CD4-positive, alpha-beta T cell treated with Interleukin-10 for 1 hour (primary cell): ENCODE measurements at places on chromosomes 6 and 20.

DNA sequence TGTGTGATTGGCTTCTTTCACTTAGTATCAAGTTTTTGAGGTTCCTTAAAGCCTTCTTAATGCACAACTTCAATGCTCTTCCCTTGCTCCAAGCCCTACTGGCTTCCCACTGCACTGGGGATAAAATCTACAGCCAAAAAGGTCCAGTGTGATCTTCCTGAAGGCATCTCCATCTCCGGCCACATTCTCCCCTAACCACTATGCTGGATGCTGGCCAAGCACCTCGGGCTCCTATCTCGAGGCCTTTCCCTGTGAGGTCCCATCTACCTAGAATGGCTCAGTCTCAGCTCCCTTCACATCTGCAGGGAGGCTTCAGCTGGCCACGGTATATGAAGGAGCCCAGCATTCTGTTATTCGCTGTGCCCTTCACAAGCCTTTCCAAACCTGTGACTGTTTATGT, 48.1 kb downstream of the CNKSR3 start:
- DNase-seq = no peak

DNA sequence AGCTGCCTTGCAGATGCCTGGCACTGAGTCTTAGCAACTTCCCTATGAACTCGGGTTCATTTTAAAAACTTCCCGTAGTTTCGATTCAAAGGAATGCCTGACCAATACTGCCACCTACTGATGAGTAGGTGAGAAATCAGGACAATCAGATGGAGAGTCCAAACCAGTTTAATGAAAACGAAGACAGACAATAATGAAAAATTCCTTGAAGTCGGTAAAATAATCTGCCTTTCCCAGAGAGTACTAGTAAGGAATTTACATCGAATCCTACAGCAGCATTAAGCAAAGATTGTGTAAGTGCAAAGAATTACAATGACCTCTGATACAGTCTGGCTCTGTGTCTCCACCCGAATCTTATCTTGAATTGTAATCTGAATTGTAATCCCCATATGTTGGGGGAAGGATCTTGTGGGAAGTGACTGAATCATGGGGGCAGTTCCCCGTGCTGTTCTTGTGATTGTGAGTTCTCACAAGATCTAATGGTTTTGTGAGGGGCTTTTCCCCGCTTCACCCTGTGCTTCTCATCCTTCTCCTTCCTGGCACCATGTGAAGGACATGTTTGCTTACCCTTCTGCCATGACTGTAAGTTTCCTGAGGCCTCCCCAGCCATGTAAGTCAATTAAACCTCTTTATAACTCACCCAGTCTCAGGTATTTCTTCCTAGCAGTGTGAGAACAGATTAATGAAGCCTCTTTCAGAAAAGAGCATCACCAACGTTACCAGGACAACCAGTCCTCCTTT, 134.4 kb downstream of the ARHGAP18 start:
- DNase-seq = peak; percentile 47

DNA sequence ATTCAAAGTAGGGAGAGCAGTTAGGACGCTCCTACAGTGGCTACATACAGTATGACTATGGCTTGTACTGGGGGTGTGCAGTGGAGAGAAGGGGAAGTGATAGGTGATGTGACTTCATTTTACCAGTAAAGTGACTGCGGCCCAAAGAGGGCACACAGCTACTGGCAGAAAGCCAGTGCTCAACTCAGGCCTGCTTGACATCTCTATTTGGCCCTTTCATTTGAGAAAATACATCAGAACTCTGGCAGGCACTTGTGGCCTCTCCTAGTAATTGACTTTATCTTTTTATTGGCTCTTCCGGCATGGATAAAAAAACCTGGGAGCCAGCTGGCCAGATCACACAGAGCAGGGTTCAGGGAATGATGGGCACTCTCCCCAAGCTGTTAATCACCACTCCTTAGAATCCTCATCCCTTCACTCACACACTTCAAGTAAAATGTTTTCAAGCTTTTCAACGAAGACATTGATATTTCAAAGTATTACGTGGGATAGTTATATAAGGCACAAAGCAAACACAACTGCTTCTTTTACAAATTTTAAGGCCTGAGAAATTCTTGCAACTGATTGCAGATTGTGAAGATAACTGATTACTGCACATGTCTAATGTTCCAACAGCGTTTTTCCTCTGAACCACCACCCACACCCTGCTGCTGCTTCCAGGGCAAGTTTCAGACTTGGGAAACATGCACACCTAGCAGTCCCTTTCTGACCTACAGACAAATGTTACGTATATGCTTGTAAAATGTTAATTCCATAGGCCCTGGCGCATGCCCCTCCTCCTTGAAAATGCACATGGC, 73.5 kb downstream of the TNFRSF21 start:
- no peak for DNase-seq

DNA sequence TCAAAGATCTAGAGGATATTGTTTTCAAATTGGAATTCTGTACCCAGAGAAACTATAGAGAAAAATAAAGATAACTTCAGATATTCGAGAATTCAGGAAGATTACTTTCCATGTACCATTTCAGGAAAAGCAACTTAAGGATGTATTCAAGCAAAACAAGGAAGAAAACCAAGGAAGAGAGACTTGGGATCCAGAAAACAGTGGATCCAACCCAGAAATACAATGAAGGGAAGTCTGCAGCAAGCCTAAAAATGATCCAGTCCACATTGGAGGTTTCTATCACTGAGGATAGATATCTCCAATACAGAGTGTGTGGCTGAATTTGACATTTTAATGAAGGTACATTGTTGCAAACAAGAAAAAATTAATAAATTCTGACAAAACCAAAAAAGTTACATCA, 201.0 kb downstream of the EYA2 start:
- no peak for DNase-seq

DNA sequence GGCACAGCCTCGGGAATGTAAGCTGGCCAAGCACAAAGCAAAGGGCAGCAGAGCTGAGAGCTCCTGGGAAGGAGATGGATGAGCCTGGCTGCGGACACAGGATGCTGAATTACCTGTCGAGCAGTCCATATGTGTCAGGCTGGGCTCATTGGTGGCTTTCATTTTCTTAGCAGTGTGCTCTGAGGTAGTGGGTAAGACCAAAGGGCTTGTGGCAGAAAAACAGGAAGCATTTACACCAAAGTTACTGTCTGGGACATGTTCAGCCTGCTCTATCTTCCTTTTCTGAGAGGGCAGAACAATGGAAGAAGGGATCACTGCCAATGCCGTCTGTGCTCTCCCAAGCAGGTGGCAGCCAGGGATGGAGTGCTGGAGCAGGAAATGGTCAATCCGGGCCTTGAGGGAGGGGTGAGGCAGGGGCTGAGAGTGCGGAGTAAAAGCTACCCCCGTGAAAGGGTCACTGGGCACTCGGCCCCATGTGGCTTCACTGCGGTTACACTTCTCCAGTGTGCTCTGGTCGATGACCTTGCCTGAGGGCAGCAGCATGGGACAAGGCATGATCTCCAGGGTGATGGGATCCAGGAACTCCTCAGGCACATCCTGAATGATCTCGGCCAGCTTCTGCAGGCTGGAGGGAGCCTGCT, 36.9 kb upstream of the AVP start:
- peak; percentile 46 for DNase-seq
